ENCODE measurements at places on chromosomes 6 and 20. TPM values are rescaled to one million over a fixed set of nuclear protein-coding genes. Genes with fewer than 3 reads are reported as not detected.

DNA sequence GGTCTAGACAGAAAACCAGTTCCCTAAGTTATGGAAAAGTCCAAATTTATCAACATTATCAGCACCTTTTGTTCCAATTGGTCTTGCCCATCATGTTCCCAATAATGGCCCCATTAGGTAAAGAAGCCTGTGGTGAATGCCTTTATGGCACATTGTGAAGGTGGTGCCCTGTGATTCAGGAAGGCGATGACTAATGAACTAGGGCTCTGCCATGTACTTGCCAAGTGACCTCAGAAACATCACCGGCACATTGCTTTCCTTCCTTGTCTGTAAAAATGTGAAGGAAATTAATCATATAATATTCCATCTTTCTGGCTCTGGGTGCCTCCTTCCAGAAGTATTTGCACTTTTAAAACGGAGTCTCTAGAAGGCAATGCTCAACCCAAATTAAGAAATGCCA lies 132.3 kb downstream of the UNC5CL start:
- no peak overlapping the region for H3K27ac ChIP-seq
- H3K36me3 ChIP-seq: no peaks in the 10 kb centered on the region
- no peak overlapping the region for H3K4me3 ChIP-seq
- H3K27me3 ChIP-seq: peaks cover 22% of the 10 kb centered on the region

DNA sequence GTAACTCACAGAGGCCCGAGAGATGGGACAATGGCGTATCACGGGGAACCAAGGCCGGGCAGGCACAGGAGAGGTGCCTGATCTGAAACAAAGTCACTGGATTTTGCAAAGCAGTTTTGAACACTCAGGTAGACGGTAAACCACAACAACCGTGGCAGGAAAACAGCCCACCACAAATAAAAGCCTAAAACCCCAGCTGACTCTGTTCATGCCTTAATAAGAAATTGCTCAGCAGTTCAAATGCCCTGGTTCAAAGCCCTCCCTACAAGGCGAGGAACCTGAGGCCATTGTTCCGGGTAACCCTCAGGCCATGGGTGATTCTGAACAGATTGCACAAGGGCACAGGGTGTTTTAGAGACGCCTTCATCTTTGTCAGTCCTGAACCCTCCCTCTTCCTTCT lies 114.2 kb downstream of the MAP3K7 start:
- peak overlapping the region; percentile 92 for H3K27ac ChIP-seq
- H3K27me3 ChIP-seq: peaks cover 12% of the 10 kb centered on the region
- H3K36me3 ChIP-seq: peaks cover 7% of the 10 kb centered on the region
- peaks cover 98% of the 10 kb centered on the region for H3K4me1 ChIP-seq
- H3K4me3 ChIP-seq: peak overlapping the region; percentile 70
- peak; percentile 75 for DNase-seq

DNA sequence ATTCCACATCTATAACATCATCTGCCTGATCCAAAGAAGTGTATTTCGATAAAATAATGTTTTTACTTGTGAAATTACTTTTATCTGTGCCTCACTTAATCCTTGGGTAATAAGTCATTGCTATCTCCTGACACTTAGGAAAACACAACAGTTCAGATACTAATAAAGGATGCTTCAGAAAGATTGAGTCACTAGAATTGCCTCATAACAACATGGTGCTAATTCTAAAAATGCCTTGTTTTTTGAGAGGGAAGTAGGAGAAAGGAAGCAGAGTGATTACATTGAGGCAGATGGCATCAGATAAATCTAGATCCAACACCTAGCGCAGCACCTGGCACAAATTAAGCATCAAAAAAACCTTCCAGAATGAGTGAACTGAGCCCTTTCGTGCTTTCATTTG lies 69.0 kb downstream of the NCOA7 start:
- H3K4me3 ChIP-seq: no peak overlapping the region
- H3K36me3 ChIP-seq: peaks cover 23% of the 10 kb centered on the region
- no peak for DNase-seq
- H3K27ac ChIP-seq: no peak overlapping the region

DNA sequence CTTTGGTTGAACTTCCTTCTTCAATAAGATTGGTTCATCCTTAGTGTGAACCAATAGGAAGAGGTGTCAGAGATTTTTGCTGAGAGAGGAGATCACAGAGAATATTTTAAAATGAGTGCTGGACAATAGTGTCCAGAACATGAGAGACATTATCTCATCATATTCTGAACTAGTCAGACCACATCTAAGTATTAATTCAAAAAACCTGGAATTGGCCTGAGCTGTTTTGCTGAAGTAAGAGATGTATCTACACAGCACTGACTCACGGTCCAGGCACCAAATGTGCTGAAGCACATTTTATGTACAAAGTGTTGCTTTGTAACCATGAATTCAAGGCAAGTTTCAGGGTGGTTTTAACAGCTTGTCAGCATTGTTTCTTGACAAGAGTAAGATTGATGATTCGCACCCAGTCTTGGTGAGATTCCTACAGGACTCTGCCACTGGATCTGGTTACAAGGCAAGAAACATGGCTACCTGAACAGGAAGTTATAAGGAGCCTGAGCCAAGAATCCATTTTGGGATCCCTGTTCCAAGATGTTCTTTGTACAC lies 178.2 kb upstream of the HEY2 start:
- H3K36me3 ChIP-seq: no peaks in the 10 kb centered on the region
- DNase-seq: no peak
- H3K27ac ChIP-seq: no peak overlapping the region

- DNase-seq: no peak
- no peak overlapping the region for H3K27ac ChIP-seq
- H3K4me1 ChIP-seq: peaks cover 30% of the 10 kb centered on the region
- no peak overlapping the region for H3K4me3 ChIP-seq
- H3K27me3 ChIP-seq: no peaks in the 10 kb centered on the region
These were observed 9.1 kb downstream of the RBCK1 start for GRCh38 chr20:416950-417800.

DNA sequence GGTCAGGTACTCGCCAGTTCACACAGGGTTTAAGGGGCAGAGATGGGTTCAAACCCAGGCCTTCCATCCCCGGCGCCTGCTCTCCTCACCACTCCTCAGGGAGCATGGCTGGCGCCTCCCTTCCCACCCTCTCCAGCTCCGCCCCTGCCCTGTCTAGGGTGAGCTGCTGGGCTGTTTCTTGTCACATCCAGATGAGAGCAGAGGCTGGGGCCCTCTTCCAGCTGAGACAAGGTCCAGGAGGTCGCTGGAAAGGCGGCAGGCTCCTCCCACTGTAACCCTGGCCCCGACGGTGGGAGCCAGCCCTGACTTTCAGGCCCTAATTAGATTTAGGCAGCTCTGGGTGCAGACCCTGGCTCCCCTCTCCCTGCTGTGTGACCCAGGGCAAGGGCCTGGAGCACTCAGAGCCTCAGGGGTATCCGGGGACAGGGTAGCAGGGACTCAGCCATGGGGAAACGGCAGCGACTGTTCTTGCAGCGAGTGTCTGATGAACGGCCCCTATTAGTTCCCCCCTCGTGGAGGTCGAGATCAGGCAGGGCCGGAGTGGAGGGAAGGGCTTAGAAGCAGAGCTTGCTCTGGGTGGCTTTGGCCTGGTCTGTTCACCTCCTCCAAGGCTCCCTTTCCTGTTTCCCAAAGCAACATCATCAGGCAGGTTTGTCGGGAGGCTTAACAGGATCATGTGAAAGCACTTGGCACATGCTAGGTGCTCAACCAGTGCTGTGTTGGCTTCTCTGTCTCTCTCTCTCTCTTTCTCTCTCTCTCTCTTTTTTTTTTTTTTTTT lies 33.4 kb downstream of the SNAI1 start:
- H3K36me3 ChIP-seq: no peaks in the 10 kb centered on the region
- peaks cover 15% of the 10 kb centered on the region for H3K4me1 ChIP-seq
- H3K4me3 ChIP-seq: no peak overlapping the region
- H3K27ac ChIP-seq: no peak overlapping the region

DNA sequence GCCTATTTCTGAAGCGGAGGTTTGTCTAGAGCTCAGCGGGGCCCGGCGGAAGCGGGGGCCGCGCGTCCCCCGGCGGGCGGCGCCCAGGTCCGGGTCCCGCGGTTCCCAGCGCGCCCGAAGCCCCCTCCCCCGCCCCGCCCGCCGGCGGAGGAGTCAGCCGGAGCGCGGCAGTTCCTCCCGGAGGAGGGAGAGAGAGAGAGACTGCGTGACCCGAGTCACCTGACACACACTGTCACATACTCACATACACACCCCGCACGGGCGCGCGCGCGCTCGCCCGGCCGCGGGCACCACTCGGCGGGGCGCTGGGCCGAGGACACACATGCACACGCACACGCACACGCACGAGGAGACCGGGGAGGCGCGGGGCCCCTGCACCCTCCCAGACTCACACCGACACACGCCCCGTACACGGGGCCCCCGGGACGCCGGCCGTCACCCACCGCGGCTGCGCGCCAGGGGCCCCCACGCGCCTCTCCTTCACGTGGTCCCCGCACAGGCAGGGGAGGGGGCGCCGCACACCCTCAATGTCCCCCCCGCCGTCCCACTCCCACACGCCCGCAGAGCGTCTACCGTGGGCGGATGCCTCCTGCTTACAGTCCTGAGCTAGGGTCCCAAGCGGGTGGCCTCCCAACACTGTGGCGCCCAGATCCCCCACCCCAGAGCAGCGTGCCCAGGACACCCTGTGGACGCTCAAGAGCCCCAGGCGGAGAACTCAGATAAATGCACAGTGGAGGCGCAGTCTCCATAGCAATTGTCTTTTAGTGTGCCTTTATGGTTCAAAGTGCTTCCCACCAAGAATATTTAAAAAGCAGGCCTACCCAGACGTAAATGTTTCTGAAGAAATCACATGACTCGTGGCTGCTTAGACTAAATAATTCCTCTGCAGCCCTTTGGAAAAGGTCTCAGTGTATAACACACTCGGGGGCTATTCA lies at the start of gene RRAGD:
RRAGD (minus strand) TSS at position 203 of the 935 bp plus-strand sequence. CDS start 280 bp downstream, outside the sequence.
- peaks cover 46% of the 10 kb centered on the region for H3K27me3 ChIP-seq
- DNase-seq: peak; percentile 70
- H3K36me3 ChIP-seq: no peaks in the 10 kb centered on the region
- peak within 1 kb of the TSS; percentile 89 for H3K4me3 ChIP-seq

- no peak for DNase-seq
- no peak overlapping the region for H3K4me3 ChIP-seq
- no peaks in the 10 kb centered on the region for H3K27me3 ChIP-seq
- no peaks in the 10 kb centered on the region for H3K4me1 ChIP-seq
- peaks cover 2% of the 10 kb centered on the region for H3K36me3 ChIP-seq
These were observed 123.7 kb downstream of the AKAP7 start for GRCh38 chr6:131258816-131259476.

DNA sequence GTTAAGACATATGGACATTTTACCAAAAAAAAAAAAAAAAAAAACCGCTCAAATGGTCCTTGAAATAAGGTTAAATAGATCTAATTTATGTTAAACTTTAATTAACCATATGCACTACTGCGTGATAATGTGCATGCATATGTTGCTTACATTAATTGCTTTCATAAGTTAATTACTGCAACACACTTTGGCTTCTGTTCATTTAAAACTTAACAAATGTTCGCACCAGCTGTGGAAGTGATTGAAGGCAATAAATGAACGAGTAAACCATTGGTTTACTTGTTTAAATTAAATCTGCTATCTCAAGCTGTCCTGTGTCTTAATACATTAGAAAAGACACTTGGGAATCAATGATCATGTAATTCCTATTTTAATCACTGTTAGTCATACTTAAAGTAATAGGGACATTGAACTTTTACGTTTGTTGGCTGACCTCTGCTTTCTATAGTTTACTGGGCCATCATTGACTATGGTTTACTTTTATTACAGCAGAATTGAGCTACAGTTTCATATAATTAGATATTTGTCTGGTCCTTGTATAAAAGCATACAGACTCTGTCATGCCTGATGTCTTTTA lies 294.7 kb downstream of the KHDC1L start:
- DNase-seq: no peak
- no peaks in the 10 kb centered on the region for H3K27me3 ChIP-seq
- no peak overlapping the region for H3K27ac ChIP-seq
- H3K4me3 ChIP-seq: no peak overlapping the region

GRCh38 chr20:25017257-25017803 lies 24.8 kb upstream of the APMAP start:
- H3K36me3 ChIP-seq: no peaks in the 10 kb centered on the region
- DNase-seq: no peak
- no peak overlapping the region for H3K4me3 ChIP-seq
- no peak overlapping the region for H3K27ac ChIP-seq
- H3K4me1 ChIP-seq: no peaks in the 10 kb centered on the region
- no peaks in the 10 kb centered on the region for H3K27me3 ChIP-seq

DNA sequence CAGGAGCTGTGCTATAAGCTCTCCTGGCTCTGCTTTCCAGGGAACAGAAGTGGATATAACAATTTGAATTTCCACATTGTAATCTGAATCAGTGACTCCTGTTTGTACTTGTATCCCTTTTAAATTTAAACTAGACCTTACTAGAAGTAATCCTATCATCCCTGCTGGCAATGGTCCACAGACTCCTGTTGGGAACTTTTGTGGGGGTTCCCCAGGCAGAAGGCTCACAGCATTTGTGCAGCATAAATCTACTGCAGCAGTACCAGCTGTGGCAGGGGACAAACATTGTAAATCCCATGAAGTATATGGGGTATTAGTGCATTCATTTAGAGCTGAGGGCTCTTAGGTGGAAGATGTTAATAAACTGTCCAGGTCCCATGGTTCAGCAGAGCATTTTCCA lies 12.0 kb upstream of the PDCD2 start:
- no peak overlapping the region for H3K27ac ChIP-seq
- H3K4me1 ChIP-seq: no peaks in the 10 kb centered on the region
- no peak overlapping the region for H3K4me3 ChIP-seq
- no peaks in the 10 kb centered on the region for H3K36me3 ChIP-seq
- H3K27me3 ChIP-seq: peaks cover 42% of the 10 kb centered on the region
- no peak for DNase-seq

GRCh38 chr6:3911614-3912336 lies 62.6 kb downstream of the FAM50B start:
- DNase-seq: no peak
- H3K27ac ChIP-seq: no peak overlapping the region
- no peak overlapping the region for H3K4me3 ChIP-seq
- H3K27me3 ChIP-seq: peaks cover 43% of the 10 kb centered on the region

- peak; percentile 63 for DNase-seq
- H3K27ac ChIP-seq: peak overlapping the region; percentile 97
- H3K4me3 ChIP-seq: peak overlapping the region; percentile 87
- peaks cover 99% of the 10 kb centered on the region for H3K36me3 ChIP-seq
- H3K27me3 ChIP-seq: no peaks in the 10 kb centered on the region
These were observed 17.6 kb downstream of the PRDM1 start for GRCh38 chr6:106103728-106104109.

ZC3H12D gene
- 37.6 TPM for total RNA-seq

GPSM3 gene
- 289 TPM for total RNA-seq

PNLDC1 gene
- total RNA-seq: 0.25 TPM

RAET1G gene
- total RNA-seq: not detected

PRL gene
- total RNA-seq: not detected

FOXS1 gene
- total RNA-seq: not detected

ECT2L gene
- not detected for total RNA-seq

SHLD1 gene
- total RNA-seq: 9.4 TPM

RAB44 gene
- total RNA-seq: 0.25 TPM
